BJ (cell line): ENCODE measurements at places on chromosomes 2 and 18.

DNA sequence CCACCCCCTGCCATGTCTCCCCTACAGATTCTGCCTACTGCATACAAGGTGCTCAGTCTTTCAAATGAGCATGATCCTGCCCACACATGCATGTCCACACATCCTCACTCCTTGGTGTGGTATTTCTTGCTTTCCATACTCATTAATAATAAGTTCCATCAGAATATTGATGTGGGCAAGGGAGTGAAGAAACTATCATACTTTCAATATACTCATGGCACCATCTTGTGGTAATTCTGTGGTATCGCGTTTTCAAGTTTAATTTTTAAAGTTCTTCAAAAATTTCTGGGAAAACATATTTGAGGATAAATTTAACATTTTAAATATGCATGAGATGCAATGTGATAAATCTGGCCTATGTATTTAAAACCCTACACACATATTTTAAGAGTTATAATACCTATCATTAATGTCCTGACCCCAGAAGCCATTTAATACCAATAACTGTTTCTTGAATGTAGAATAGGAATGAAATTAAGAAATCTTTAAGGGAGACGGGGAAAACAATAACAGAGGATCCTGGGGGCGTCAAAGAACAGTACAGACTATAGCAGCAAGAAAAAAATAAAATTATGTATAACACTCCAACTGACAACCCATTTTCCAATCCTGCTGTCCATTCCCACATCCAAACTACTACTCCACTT is 110.1 kb downstream of the ZNF385B start:
- no peak for DNase-seq

- DNase-seq, result no peak
These were observed 149.3 kb downstream of the GPD2 start for GRCh38 chr2:156585457-156585856.

GRCh38 chr2:53829273-53829979 is 30.3 kb downstream of the GPR75 start:
- DNase-seq, result no peak

- DNase-seq, result no peak
These were observed 142.0 kb upstream of the MMADHC start for GRCh38 chr2:149729586-149729985.

- DNase-seq, result peak; percentile 14
These were observed 47.5 kb upstream of the STAM2 start for GRCh38 chr2:152222975-152223637.

GRCh38 chr2:161422816-161423403 is 6.8 kb downstream of the TBR1 start:
- DNase-seq, result no peak

GRCh38 chr2:64613276-64613675 is 40.4 kb downstream of the SERTAD2 start:
- no peak for DNase-seq

- no peak for DNase-seq
These were observed 60.6 kb downstream of the CCDC74A start for GRCh38 chr2:131588152-131588873.

- DNase-seq, result no peak
These were observed 299.8 kb downstream of the LRATD1 start for GRCh38 chr2:14932285-14932684.
